RPMI8226 (cell line): ENCODE measurements at places on chromosomes 2 and 18.

- no peak for DNase-seq
These were observed 36.0 kb downstream of the ACTR3 start for GRCh38 chr2:113925884-113926283.

DNA sequence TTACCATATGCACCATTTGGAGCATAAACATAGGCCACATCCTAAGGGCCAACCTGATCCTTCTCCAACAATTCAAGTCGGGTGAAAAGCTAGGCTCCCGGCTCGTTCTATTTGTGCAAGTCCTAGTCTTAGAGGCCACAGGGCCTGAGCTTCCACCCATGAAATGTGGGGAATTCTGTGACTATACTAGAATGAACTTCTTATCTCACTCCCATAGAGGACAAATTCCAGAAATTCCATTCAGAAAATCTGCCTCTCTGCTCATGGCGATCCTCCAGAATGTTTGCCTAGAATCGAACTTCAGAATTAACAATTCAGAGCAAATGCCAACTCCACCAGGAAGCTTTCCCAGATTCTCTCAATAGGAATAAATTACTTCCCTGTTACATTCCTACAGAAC, 187.9 kb downstream of the BCL11A start:
- DNase-seq = no peak

DNA sequence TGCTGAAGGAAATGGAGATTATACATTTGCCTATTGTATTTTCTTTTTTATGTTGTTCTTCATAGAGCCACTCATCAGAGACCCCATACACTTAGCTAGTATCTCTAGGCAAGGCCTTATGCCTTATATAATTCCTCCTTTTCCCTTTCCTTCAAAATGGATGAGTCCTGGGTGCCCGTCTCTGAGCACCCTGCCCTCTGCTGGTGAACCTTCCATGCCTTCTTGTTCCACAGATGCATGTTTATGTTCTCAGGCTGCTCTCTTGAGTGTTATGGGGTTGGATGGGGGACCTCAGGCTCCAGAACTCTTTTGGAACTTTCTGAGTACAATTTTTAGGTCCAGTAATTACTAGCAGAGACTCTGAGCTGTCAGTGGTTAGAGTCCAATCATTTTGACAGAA, 368.6 kb upstream of the SPRED2 start:
- no peak for DNase-seq

GRCh38 chr2:201746551-201746950, 34.2 kb downstream of the ALS2 start:
- no peak for DNase-seq

- no peak for DNase-seq
These were observed at the start of gene NOTO for GRCh38 chr2:73202156-73203054. Gene NOTO (plus strand): TSS chr2:73202574. CDS start chr2:73202667, 93 bp downstream.

- no peak for DNase-seq
These were observed 276.3 kb upstream of the SALL3 start for GRCh38 chr18:78703291-78703690.

GRCh38 chr2:26243470-26244308, 743 bp downstream of the HADHA start:
- DNase-seq = peak; percentile 31
